ENCODE measurements at places on chromosomes 1 and 21. TPM values are rescaled to one million over a fixed set of nuclear protein-coding genes. Genes with fewer than 3 reads are reported as not detected.

The OR2G6 gene
- total RNA-seq, result not detected

The SELENBP1 gene
- total RNA-seq, result not detected

The VWA5B1 gene
- total RNA-seq, result 0.16 TPM

The TPR gene
- total RNA-seq, result 120 TPM

The RHBDL2 gene
- total RNA-seq, result not detected

The SDCCAG8 gene
- 24.2 TPM for total RNA-seq
